NCI-H526 treated with DMSO at 0.1 percent for 48 hours (cell line): ENCODE measurements at places on chromosomes 12 and 14.

GRCh38 chr14:33477797-33478196 lies 473.1 kb downstream of the EGLN3 start:
- DNase-seq: no peak

DNA sequence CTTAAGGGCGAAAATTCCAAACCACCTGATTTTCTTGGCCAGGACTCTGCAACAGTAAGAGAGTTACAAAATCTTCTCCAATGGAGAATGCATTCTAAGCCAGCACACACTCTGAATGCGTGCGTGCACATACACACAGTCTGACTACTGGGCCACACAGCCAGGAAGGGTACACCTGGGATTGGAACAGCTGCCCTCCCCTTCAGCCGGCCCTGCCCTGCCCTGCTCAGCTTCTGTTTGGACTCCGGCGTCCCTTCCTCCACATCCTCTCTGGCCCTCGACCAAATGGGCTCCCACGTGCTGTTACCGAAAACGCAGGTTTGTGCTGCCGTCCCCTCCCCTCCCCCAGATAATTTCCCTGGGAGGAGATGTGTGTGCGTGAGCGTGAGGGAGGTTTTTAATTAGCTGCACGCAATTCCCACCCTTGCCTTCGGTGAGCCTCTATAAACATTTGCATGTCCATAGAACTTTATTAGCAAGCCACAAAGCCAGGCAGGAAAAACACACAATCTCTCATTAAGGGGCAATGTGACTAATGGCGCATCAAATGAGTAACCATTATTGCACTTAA lies 43.0 kb downstream of the CCNK start:
- DNase-seq: peak; percentile 67

DNA sequence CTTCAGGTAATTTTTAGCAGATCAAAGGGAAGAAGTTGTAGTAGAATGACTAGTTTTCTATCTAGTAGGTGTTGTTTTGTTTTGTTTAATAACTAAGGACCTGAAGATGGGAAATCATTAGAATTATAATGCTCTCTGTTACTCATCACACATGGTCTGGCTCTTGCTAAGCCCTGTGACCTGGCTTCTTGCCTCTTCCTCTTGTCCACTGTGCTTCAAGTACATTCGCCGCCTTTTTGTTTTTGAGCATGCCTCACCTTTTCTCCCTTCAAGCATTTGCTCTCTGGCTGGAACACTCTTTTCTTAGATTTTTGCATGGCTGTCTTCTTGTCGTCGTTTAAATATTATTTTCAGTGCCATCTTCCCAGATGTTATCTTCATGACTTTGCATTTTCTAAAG lies 47.7 kb downstream of the DAAM1 start:
- DNase-seq: no peak

DNA sequence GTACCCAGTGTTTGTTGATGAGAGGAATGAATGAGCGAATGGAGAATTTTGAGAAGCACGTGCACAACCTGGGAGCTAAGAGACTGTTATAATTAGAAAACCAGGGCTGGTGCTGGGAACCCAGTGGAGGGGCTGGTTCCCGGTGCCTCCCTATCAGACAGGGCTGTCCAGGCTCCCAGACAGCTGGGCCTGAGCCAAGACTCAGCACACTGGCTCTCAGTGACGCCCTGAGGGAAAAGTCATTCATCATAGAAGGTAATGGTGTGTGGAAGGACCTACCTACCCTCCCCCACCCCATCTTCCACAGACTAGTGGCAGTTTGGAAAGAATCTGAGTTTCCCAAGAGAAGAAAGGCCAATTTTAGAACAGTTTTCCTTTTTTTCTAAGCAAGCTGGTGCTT lies 34.7 kb downstream of the KCNA5 start:
- DNase-seq: no peak

GRCh38 chr12:18302809-18303430 lies 41.6 kb downstream of the PIK3C2G start:
- no peak for DNase-seq

DNA sequence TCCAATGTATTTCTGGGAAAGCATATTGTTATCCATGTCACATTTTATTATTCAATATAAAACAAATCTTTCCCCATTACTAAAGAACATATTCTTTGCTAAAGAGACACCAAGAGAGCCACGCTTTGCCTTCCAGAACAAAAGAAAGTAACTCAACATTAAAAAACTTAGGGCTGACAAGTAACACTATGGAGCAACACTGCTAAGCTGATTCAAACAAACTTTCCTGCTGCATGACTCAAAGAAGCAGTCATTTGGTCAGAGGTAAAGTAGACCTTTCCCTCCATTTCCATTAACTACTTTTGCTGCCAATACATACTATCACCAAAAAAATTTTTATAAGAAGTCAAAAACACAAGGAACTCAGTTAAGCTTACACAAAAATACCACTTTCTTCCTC lies 83.0 kb downstream of the DENND5B start:
- DNase-seq: no peak

GRCh38 chr14:90287791-90288190 lies 31.4 kb downstream of the PSMC1 start:
- no peak for DNase-seq

DNA sequence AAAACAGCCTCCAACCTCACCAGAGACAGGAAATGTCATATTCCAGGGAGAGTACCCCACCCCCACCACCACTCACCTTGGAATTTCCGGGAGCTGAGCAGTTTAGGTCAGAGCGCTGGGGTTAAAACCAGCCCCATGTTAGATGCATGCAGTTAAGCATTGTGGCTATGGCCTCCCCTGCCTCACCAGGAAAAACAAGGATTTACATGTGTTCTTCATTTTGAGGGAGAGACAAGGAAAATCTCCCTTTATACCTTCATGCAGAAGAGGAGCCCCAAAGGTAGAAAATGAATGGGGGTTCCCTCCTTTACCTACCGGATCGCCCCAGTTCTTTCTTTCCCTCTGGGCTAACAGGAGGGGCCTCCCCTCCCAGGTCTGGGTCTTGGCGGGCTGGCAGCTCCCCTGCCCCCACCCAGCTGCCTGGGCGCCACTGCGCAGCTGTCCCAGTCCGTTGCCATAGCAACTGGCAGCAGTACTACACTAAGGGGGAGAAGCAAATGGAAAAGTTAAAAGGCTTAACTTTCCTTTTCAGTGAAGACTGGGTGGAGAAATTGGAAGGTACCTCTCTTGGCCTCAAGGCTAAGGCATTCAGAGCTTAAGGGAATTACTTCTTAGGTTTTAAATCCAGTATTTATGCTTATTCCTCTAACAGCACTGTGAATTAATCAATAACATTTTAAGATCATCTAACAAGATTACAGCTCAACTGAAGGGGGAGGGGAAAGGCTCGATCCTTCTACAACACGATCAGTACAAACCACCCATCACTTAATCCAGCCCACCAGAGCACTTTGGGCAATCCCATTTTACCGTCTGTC lies 20.5 kb downstream of the CBX5 start:
- peak; percentile 83 for DNase-seq
